ENCODE measurements at places on chromosomes 12 and 14. TPM values are rescaled to one million over a fixed set of nuclear protein-coding genes. Genes with fewer than 3 reads are reported as not detected.
A peak's percentile ranks its signal among the peaks of the same experiment; 100 is the strongest.

DNA sequence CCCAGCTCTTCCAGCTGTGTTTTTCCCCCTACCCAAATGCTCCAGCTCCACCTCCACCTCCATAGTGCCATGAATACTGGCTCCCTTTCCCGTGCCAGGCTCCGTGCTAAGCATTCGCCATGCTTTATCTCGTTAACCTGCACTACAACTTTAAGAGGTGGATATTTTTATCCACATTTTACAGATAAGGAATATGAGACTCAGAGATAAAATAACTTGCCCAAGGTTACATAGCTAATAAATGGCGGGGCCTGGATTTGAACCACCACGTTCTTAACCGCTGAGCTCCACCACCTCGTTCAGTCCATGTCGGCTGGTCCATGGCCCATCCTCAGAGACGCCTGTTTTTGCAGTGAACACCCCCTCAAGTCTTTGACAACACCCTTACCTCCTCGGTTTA, 115.0 kb downstream of the ZFP36L1 start:
- no peak overlapping the region for H3K4me3 ChIP-seq
- H3K36me3 ChIP-seq, result no peaks in the 10 kb centered on the region
- no peaks in the 10 kb centered on the region for H3K27me3 ChIP-seq
- H3K4me1 ChIP-seq, result peaks cover 26% of the 10 kb centered on the region
- H3K27ac ChIP-seq, result no peak overlapping the region
- no peak for DNase-seq

DNA sequence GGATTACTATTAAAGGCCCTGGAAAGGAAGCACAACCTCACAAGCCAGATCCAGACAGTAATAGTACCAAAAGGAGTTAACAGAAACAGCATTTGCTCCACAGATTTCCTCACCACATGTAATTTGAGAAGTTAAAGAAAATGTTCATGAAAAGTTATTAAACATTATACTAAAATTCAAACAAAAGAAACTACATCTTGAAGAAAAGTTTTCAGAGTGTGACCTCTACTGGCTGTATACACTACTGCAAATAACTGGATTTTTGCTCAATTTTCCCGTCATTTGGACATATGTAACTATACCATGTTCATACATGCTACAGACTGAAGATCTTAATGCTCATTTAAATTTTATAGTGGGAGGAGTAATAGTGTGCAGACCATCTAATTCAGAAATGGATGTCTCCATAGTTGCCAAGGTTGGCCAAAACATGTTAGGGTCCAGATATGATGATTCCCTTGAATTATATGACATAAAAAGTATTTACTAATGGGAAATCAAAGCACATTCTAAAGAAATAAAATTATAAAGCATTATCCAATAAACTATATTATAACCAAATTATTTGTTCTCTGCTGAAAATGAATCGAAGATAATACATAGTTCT, 5.6 kb downstream of the KRR1 start:
- no peak overlapping the region for H3K4me3 ChIP-seq
- DNase-seq, result no peak
- no peaks in the 10 kb centered on the region for H3K27me3 ChIP-seq

- no peaks in the 10 kb centered on the region for H3K27me3 ChIP-seq
- H3K27ac ChIP-seq, result no peak overlapping the region
- H3K36me3 ChIP-seq, result no peaks in the 10 kb centered on the region
- H3K4me3 ChIP-seq, result no peak overlapping the region
- peaks cover 6% of the 10 kb centered on the region for H3K4me1 ChIP-seq
Observed at GRCh38 chr14:61510736-61511557, 184.4 kb upstream of the HIF1A start.

GRCh38 chr12:49868449-49868848, 25.5 kb upstream of the BCDIN3D start:
- peaks cover 30% of the 10 kb centered on the region for H3K4me1 ChIP-seq
- no peak for DNase-seq
- H3K27me3 ChIP-seq, result no peaks in the 10 kb centered on the region

DNA sequence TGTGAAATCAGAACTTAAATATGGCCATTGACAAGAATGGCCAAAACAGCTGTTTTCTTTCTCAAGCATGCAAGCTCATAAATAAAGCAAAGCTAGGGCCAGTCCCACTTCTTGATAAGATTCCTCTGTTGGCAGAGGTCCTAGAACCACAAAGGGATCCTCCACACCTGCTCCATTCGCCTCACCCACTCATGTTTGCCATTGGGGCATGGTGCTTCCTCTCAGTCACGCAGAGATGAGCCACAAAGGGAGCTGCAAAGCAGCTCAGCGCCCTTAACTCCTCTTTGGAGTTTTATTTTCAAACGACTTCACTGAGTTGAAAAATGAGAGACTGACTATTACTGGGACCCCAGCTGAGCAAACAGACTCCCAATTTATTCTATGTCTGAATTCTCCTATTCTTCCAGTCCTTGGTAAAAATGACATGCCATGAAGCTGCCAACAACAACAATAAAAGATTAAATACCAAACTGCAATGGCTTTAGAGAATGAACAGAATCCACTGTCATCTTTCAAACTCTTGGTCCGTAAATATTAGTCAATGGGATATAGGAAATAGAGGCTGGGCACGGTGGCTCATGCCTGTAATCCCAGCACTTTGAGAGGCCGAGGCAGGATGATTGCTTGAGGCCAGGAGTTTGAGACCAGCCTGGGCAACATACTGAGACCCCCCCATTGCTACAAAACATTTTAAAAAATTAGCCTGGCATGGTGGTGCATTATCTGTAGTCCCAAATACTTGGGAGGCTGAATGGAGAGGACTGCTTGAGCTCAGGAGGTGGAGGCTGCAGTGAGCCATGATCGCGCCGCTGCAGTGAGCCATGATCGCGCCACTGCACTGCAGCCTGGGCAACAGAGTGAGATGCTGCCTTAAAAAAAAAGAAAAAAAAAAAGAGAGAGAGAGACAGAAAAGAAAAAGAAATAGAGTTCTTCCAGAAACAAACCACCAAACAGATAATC, 16.4 kb downstream of the MANSC1 start:
- DNase-seq, result no peak
- no peaks in the 10 kb centered on the region for H3K36me3 ChIP-seq
- peaks cover 12% of the 10 kb centered on the region for H3K4me1 ChIP-seq
- no peak overlapping the region for H3K4me3 ChIP-seq

KLRC3 gene
- total RNA-seq, result not detected

DNA sequence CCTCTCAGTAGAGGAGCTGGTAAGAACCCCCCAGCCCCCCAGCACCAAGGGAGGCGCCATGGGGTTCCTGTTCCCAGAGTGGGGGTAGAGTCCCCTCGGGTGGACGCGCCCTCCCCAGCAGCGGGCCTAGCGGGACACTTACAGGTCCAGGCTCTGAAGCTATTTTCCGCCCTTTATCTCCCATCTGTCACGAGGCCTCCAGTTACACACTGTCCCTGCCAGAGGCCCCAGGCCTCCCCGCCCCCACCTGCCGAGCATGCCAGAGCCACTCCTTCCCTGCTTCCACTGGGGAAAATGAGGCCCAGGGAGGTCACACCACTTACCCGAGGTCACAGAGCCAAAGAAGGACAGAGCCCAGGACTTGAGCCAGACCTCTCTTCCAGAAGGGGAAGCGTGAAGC, 3.1 kb downstream of the C14orf180 start:
- peak overlapping the region; percentile 62 for H3K4me3 ChIP-seq
- H3K27ac ChIP-seq, result peak overlapping the region; percentile 90
- H3K27me3 ChIP-seq, result peaks cover 11% of the 10 kb centered on the region
- H3K36me3 ChIP-seq, result peaks cover 1% of the 10 kb centered on the region

DNA sequence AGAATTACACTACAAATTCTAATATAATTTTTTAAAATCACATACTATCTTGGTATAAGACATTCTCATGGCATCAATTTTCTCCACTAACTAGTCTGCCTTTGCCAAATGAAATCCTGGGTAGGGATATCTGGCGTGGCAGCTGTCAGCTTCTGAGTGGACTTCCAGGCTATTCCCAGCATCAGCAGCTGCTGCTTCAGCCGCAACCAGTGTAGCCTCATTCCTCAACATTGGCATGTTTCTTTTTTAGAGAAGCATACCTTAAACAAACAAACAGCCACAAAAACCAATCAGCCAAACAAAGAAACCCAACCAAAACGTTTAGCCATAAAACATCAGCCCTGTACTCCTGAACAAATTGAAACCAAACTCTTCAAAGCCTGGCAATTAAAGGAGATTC, 235.8 kb downstream of the SSPN start:
- DNase-seq, result no peak
- no peak overlapping the region for H3K4me3 ChIP-seq
- H3K27ac ChIP-seq, result no peak overlapping the region
- H3K36me3 ChIP-seq, result no peaks in the 10 kb centered on the region

GNB3 gene
- total RNA-seq, result 2.5 TPM

DDHD1 gene
- 5.9 TPM for total RNA-seq

DNA sequence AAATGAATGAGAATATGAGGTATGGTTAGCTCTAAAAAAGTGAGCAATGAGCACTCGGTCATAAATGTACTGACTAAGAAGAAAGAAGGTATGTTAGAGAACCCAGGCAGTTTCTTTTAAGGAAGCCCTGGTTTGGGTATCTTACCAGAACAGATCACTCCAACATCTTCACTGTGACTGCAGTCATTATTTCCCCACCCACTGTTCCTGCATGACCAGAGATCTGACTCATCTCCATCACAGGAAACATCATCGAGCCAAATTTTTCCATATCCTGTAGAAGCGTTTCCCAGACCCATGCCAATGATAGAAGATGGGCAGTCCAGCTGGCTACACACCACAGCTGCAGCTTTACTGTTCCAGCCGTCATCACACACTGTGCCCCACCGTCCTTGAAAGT, 48.0 kb downstream of the CD163L1 start:
- H3K4me1 ChIP-seq, result no peaks in the 10 kb centered on the region
- no peak overlapping the region for H3K4me3 ChIP-seq
- H3K36me3 ChIP-seq, result no peaks in the 10 kb centered on the region
- no peaks in the 10 kb centered on the region for H3K27me3 ChIP-seq
- no peak for DNase-seq

GRCh38 chr12:123064885-123065619, 84.6 kb downstream of the ARL6IP4 start:
- H3K27ac ChIP-seq, result peak overlapping the region; percentile 85
- H3K27me3 ChIP-seq, result no peaks in the 10 kb centered on the region
- no peaks in the 10 kb centered on the region for H3K36me3 ChIP-seq
- no peak for DNase-seq

DNA sequence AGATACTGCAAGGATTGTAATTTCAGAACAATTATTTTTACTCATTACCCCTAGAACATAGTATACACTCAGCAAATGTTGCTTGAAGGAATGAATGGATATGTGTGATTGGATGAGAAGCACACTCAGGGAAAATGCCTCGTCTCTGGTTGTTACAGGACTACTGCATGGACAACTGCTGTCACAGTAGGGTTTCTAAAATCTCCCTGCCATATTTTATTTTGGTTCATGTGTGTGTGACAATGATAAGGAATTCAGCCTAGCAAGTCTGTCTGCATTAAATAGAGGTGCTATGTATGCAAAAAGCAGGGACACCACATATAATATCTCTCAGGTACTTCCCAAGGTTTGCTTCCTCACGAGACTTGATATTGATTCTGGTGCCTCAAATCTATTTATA, 1.4 kb downstream of the PTPRR start:
- H3K36me3 ChIP-seq, result no peaks in the 10 kb centered on the region
- DNase-seq, result no peak
- H3K4me3 ChIP-seq, result no peak overlapping the region
- no peak overlapping the region for H3K27ac ChIP-seq
- H3K27me3 ChIP-seq, result peaks cover 35% of the 10 kb centered on the region

DNA sequence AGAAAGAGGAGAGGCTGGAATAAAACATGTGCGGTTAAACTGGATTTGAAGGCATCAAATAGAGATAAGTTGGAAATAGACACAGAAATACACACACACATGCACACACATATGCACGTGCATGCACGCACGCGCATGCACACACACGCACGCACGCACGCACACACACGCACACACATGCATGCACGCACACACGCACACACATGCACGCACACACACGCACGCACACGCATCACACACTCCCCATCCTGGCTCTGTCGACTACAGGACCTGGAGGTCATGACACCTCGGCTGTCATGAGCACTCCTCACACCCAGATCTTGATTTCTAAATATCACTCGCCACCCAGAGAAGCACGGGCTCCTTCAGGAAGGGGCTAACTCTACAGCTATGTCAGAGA, 51.8 kb downstream of the RIMBP2 start:
- no peaks in the 10 kb centered on the region for H3K36me3 ChIP-seq
- no peaks in the 10 kb centered on the region for H3K4me1 ChIP-seq
- H3K4me3 ChIP-seq, result no peak overlapping the region

DNA sequence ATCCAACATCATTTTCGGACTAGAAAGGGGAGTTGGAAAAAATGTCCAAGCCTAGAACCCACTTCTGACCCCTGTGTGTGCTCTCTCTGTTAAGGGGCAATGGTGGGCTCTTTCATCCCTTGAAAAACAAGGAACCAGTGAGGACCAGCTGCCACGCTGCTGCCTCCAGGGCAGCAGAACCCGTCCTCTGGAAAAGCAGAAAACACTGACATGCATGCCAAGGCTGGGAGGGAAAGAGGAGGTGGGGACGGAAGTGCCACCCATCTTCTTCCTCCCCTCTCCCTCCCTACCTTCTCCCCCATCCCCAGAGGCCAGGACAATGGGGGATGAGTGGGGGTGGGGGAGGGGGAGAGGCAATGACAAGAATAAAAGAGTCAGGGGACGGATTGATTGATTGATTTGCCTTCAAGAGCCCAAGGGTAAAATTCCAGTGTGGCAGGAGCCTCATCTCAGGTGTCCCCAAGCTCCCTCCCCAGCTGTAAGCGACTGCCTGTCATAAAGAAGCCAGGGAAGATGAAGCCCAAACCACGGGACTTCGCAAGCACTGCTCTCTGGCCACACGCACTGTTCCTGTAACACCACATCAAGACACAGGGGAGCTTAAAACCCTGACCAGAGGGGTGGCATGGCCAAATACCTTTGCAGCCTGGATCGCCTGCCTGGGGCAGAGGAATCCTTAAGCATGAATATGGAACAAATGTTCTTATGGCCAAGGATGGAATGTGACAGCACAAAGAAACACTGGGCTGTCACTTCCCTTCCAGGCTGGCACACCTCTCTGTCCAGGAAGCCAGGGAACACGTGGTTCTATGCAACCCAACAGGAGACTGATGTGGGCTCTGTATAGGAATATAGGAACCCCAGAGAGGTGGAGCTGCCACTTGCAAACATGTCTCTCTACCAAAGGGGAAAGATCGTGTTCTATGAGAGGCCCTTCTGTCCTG, 38.9 kb upstream of the BDKRB2 start:
- H3K4me3 ChIP-seq, result no peak overlapping the region
- no peak for DNase-seq
- no peaks in the 10 kb centered on the region for H3K36me3 ChIP-seq
- H3K27ac ChIP-seq, result no peak overlapping the region
- H3K4me1 ChIP-seq, result no peaks in the 10 kb centered on the region

DNA sequence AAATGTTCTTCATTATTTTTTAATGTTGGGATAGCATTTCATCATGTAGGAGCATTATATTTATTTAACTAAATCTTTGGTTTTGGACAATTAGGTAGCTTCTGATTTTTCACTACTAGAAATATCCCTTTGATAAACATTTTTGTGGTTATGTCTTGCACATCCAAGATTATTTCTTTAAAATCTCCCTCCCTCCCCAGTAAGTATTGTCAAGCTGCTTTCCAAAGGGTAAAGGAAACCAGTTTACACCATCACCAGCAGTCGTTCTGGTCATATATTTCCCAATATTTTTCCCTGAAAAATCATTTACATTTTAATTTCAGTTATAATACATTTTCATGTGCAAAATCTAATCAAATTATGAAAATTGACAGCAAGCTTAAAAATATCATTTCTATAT, 11.1 kb downstream of the CD69 start:
- H3K27ac ChIP-seq, result no peak overlapping the region
- DNase-seq, result no peak
- no peaks in the 10 kb centered on the region for H3K36me3 ChIP-seq
- no peak overlapping the region for H3K4me3 ChIP-seq
- peaks cover 5% of the 10 kb centered on the region for H3K4me1 ChIP-seq

- H3K4me3 ChIP-seq, result no peak overlapping the region
- H3K4me1 ChIP-seq, result no peaks in the 10 kb centered on the region
- DNase-seq, result no peak
- H3K27ac ChIP-seq, result peak overlapping the region; percentile 29
Observed at GRCh38 chr14:51576117-51576430, 75.6 kb upstream of the FRMD6 start.

All from heart left ventricle (tissue), 16 donors.